ENCODE measurements at places on chromosomes 4 and X. TPM values are rescaled to one million over a fixed set of nuclear protein-coding genes. Genes with fewer than 3 reads are reported as not detected.

The RBMX gene
- 422 TPM for polyA plus RNA-seq

The ATP8A1 gene
- 27.0 TPM for polyA plus RNA-seq

The TBC1D1 gene
- polyA plus RNA-seq: 192 TPM

The PIM2 gene
- 7.9 TPM for polyA plus RNA-seq

The BMP2K gene
- polyA plus RNA-seq: 21.1 TPM

The PNCK gene
- polyA plus RNA-seq: 6.5 TPM

The GNRHR gene
- 0.32 TPM for polyA plus RNA-seq

The ADH6 gene
- polyA plus RNA-seq: 23.4 TPM

The LPAR4 gene
- 22.6 TPM for polyA plus RNA-seq

The SOX3 gene
- not detected for polyA plus RNA-seq

The NAAA gene
- 13.6 TPM for polyA plus RNA-seq

The PCSK1N gene
- 8.4 TPM for polyA plus RNA-seq

The FGFBP2 gene
- polyA plus RNA-seq: not detected

The CXCL6 gene
- 0.14 TPM for polyA plus RNA-seq

The LRCH2 gene
- polyA plus RNA-seq: 12.6 TPM

The TLR3 gene
- 13.3 TPM for polyA plus RNA-seq

The ADH7 gene
- not detected for polyA plus RNA-seq

The CFAP47 gene
- polyA plus RNA-seq: 0.77 TPM

The RXFP1 gene
- 0.44 TPM for polyA plus RNA-seq

The ADH1B gene
- polyA plus RNA-seq: 28.9 TPM
